ENCODE measurements at places on chromosomes 4 and X.
A peak's percentile ranks its signal among the peaks of the same experiment; 100 is the strongest.

GRCh38 chr4:98656443-98656842 lies 2.0 kb downstream of the TSPAN5 start:
- no peak for DNase-seq

- no peak for DNase-seq
These were observed 1100.2 kb upstream of the INTU start for GRCh38 chr4:126532527-126532926.

GRCh38 chr4:8473920-8474590 lies 33.5 kb downstream of the TRMT44 start:
- no peak for DNase-seq

DNA sequence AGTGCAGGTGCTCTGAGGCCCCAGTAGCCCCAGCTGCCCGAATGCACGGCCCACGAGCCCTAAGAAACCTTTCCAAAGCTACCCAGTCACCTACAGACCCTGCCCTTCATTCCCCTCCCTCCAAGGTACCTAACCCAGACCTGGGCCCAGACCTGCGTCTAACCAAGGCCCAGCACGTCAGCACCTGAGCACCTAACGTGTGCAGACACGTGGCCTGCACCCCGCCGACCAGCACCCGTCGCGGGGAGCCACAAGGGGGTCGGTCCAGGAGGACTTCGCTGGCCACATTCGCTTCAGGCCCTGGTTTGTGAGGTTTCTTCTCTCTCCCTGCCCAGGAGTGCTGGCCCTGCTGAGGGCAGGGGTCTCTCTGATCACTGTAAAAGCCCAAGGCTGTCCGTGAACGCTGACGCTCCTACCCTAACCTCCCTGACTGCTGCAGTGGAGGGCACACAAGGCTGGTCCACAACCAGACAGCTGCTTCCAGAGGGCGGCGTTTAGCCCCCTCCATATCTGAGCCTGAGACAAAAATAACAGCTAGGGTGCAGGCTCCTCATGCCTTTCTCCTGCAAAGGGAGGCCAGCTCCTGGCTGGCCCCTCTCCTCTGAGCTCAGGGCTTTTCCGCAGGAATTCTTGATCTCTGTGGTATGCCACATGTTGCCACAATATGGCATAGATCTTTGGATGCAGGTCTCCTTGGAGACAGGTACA lies 31.8 kb downstream of the WDR1 start:
- DNase-seq: no peak

DNA sequence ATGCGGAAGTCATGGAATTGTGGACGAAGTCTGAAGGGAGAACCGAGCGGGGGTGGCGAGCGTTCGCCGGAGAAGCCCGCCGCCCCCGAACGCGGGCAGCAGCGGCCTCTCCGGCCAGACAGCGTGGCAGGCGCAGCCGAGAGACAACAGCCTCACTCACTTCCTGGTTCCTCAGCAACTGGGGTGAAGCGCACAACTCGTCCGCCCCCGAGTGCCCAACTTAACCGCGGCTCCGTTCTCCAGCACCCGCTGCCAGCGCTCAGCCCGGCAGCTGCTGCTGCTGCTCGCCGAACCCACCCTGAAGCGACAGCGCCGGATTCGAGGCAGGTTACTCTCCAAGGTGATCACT lies 68.0 kb downstream of the NOCT start:
- DNase-seq: no peak

- no peak for DNase-seq
These were observed 82.6 kb upstream of the SLITRK2 start for GRCh38 chrX:145735036-145735435.

DNA sequence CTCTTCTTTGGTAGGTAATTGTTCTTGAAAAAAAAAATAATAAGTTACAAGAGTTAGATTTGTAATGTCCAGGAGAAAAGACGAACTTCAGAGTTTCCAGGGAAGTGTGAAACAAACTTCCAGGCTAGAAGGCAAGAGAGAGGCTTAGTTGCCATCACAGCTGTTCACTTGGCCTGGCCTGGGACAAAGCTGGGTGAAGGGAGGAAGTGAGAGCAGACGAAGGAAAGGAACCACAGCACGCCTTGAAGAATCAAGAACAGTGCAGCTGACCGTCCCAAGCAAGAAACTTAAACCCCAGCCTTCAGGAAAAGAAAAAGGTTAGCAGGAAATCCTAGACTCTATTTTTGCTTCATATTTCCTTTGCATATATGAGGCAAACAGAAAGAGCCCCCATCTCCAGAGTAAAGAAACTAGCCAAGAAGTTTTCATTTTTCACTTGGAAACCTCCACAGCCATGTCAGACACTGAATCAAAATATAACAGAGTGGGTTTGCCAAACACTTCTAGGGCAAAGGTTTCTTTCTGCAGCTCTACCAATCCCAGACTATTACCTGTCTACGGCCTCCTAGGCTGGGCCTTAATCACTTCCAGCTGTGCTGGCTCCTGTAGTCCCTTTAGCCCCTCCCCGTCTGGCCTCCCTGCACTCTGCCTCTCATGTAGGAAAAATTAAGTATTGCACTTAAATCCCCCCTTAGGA lies 209.6 kb downstream of the SPATA18 start:
- DNase-seq: no peak

DNA sequence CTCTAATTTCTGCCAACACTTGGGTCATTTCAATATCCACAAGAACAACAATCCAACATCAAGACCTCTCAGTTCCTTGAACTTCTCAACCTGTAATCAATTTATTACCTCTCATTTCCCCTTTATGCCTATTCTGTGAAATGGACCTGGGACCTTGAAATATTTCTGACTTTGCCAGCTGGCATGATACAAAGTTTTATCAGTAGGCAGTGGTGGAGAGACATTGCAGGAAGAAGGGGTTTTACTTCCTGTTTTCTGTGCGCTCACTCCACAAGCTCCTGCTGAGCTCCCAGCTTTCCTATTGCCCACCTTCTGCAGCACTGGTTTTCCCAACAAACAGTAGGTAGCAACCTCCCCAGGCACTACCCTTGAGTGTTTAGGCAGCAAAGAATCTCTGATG lies 3.5 kb upstream of the ARHGEF6 start:
- no peak for DNase-seq

- DNase-seq: no peak
These were observed at the start of gene JCHAIN for GRCh38 chr4:70666369-70666768. Gene JCHAIN, minus strand, starts transcription at chr4:70666508. Its CDS starts 18 bp downstream, at chr4:70666490.

- no peak for DNase-seq
These were observed 405.6 kb downstream of the FAM47A start for GRCh38 chrX:33726281-33727160.

- no peak for DNase-seq
These were observed 124.8 kb upstream of the CITED1 start for GRCh38 chrX:72430405-72430968.

- DNase-seq: peak; percentile 55
These were observed 315.2 kb upstream of the SLIT2 start for GRCh38 chr4:19936476-19936875.

GRCh38 chr4:24980064-24980690 lies 50.6 kb downstream of the LGI2 start:
- peak; percentile 16 for DNase-seq

DNA sequence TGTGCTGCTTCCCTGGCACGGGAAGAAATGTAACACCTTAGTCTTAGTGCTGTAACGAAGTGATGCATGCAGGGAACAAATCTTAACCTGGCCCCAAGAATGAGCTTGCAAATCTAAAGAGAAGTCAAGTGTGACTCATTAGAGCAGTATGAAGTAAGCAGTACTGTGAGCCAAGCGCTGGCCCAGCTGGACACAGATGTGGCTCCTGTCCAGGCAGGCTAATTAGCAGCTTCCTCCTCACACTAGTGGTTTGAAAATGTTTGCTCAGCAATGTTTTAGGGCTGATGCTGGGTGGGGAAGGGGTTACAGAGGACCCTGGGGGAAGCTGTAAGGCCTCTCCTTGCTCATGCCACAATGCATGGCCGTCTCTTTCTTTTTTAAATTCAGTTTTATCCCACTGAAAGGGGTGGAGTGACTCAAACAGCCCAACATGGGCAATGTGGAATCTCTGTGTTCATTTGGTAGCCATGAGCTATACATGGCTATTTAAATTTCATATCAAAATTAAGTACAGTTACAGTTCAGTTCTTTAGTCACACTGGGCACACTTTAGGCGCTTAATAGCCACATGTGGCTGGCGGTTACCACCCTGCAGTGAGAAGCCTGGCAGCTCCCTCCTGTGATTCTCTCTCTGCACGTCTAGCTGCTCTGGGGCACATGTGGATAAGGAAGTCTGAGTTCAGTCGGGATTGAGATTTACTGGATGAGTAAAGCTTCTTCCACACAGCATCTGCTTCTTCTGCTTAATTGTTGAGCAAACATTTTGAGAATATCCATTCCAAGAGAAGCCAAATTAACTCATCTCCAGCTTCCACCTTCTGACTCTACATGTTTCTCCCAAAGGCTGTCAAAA lies 48.8 kb downstream of the MAP7D2 start:
- peak; percentile 63 for DNase-seq

GRCh38 chrX:27889878-27890277 lies 82.1 kb downstream of the MAGEB10 start:
- DNase-seq: no peak

GRCh38 chrX:130163398-130163797 lies 2.2 kb downstream of the AIFM1 start:
- DNase-seq: no peak

DNA sequence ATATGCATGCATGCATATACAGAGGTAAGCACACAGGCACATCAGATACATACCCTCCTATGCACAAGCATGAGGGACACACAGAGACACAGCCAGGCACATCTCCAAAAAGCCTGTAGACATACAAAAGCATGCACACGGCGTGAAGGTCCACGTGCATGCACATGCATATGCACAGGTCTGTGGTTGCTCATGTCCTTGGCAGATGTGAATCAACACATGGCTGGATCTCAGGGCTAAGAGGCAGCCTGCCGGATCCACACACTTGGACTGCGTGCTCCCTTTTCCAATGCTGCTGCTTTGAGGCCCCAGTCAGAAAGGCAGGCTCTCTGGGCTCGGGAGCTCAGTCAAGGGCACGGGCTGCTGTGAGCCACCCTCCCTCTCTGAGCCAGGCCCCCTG lies 3.6 kb downstream of the STARD8 start:
- DNase-seq: no peak

DNA sequence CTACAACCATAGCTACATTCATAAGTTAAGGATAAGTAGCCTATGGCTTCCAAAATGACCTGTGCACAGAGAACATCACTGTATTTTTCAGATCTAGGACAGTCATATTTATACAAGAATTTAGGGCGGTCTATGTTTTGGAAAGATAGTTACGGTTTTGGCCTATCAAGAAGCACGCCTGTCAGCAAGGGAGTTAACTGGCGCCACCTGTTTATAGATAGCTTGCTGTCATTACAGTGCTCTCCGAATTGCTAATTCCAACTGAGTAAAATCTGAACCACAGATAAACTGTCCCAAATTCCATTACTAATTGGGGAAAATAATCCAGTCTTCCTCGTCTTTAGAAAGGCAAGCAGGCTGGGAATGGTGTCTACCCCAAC lies 646 bp downstream of the ABCB7 start:
- DNase-seq: no peak

GRCh38 chrX:24259544-24260240 lies 54.2 kb downstream of the SUPT20HL2 start:
- peak; percentile 60 for DNase-seq

GRCh38 chr4:67122029-67122428 lies 423.3 kb downstream of the CENPC start:
- no peak for DNase-seq

DNA sequence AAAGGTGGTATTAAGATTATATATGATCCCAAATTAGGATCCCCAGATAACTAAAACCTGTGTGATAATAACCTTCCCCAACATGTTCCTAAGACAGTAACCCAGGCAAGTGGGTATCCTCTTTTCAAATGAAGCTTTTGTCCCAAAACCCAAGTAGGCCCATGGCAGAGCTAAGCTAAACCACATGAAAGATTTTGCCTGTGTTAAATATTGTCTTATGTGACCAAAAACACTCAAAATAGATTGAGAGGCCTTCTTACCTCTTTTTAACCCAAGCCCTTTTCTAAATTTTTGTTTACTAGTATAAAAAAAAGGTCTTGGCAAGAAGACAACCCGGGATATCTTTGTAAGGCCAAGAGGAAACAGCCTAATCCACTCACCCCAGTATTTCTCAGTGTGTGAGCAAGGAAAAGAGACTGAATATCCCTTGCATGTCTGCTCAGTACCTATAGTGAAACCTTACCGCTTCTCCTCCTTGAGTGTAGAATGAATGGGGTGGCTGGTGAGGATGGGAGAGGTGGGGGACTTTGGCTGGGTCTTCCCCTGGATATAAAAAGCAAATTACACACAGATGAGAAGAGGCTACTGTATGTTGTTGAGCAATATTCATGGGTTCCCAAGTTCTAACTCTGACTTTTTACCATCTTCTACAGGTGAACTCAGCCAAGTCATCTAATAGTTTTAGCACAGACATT lies 188.8 kb upstream of the BMP3 start:
- DNase-seq: no peak

- no peak for DNase-seq
These were observed 586.9 kb upstream of the INTU start for GRCh38 chr4:127045861-127046260.

DNA sequence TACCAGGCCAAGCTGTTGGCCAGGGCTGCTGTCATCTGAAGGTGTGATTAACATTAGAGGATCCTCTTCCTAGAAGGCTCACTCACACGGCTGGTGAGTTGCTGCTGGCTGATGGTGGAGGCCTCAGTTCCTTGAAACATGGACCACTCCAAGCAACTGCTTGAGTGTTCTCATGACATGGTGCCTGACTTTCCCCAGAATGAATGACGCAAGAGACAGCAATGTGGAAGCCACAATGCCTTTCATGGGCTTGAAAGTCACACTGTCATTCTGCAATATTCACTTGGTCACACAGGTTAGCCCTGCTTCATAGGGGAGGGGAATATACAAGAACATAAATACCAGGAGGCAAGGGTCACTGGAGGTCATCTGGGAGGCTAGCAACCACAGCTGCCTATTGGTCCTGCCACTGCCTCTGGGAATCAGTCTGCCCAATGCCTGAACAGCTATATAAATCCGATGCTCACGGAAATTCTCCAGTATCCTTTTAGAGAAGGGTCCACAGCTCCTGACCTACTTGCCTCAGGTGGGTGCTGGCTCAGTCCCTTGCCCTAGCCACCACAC lies 97.1 kb upstream of the MAML3 start:
- DNase-seq: no peak

GRCh38 chrX:11702420-11702819 lies 36.7 kb upstream of the ARHGAP6 start:
- DNase-seq: no peak

GRCh38 chrX:17376431-17377077 lies 1.6 kb downstream of the NHS start:
- no peak for DNase-seq

DNA sequence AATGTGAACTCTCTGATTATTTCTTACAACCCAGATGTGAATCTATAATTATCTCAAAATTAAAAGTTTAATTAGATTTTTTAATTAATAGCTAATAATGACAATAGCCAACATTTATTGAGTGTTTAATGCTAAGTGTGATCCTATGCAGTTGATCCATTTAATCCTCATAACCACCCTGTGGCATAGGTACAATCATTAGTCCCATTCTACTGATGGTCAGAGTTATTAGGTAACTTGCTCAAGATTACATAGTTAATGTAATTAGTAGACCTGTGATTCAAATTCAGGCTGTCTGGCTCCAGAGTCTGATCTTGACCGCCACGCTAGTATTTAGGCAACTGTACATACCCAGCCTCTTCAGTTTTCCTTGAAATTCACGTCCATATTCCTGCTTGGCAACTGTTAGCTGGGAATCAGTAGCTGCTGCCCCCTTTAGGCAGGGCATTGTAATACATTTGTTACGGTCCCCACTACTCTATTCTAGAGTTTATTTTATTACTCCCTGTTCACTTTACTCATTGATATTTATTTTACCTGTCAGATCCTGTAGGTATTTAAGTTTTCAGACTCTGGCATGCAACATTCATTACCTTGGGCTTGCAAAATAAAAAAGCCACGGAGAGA lies 20.6 kb upstream of the TEC start:
- DNase-seq: no peak

- DNase-seq: peak; percentile 30
These were observed 17.1 kb upstream of the MAP7D3 start for GRCh38 chrX:136268051-136269048.

Data from AG09319 (cell line).